Mucosa of gallbladder (tissue), 1 donor: ENCODE measurements at places on chromosomes 6 and 20. TPM values are rescaled to one million over a fixed set of nuclear protein-coding genes. Genes with fewer than 3 reads are reported as not detected.

GRCh38 chr6:30942338-30943060, 1.7 kb downstream of the MUCL3 start:
- DNase-seq: peak; percentile 90

DNA sequence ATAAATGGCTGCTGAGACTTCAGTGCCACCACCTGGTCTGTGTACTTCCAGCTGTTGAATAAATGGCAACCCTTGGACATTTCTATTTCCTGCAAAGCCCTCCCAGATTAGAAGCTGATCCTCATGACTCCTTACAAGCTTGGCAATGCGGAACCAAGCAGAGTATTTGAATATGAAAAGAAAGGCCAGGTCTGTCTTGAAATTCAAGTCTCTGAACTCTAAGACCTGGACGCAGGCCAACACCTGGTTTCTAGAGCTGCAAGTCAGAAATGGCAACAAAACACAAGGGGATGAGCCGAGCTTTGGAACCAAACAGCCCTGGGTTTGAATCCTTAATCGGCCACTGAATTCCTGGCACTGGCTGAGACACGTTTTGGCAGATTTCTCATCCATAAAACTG, 353.4 kb downstream of the PTPRT start:
- no peak for DNase-seq

DNA sequence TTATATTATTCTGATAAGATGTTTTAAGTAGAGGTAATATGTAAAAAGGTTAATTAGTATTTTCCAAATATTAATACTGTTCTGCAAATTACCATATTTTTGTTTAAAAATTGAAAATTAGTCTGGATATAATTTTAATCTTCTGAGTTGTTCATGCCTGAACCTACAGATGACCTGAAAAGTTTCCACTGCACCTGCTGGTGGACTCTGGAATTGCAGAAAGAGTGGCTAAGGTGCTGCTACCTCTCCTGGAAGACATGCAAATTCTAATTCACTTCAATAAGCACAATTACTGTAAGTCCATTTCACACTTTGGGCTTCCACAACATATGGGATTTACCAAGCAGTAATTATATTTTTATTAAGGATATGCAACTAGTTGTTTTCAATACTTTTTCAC, 77.7 kb upstream of the OLIG3 start:
- DNase-seq: peak; percentile 49

- no peak for DNase-seq
Observed at GRCh38 chr6:37903351-37904340, 84.1 kb downstream of the ZFAND3 start.

ADGRF1 gene
- 10.4 TPM for total RNA-seq

ABHD12 gene
- 81.1 TPM for total RNA-seq

DNA sequence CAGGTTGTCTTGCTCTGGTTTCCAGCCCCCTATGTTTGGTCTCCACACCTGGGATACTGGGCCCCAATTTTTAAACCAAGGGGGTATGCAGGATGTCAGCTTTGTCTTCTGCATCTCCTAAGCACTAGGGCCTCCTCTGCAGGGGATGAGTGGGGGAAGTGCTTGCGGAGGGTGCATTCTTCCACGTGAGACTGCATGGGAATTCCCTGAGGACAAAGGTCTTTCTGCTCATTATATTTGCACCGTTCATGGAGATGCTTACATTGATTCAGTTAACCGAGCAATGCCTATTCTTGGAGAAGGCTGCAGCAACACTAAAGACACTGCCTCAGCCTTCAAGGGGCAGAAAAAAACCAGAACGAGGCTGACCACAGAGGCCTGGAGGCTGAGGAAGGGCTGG, 45.4 kb downstream of the RAB44 start:
- no peak for DNase-seq
